ENCODE measurements at places on chromosomes 4 and X.

- no peak for DNase-seq
These were observed 8.8 kb upstream of the XIAP start for GRCh38 chrX:123851079-123851478.

- DNase-seq: no peak
These were observed 167.2 kb downstream of the CEP135 start for GRCh38 chr4:56115898-56116297.

DNA sequence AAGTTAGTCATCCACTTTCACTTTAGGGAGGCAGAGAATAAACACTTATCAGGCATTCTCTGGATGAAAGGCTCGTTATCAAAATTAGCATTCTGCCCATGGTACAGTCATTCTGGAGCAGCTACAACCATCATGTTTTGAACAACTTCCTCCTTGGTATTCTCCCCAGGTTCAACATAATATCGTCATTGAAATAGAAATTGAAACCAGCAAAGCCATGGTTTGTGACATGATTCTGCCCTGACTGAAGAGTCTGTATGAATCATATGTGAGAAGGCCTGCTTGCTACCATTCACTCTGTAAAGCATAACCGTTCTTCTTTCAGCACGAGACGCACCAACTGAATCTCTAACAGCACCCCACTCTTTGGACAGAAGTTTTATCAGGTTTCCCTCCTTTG is 127.5 kb upstream of the RADX start:
- DNase-seq: no peak

- DNase-seq: no peak
These were observed 842.1 kb upstream of the INTU start for GRCh38 chr4:126790633-126791032.

DNA sequence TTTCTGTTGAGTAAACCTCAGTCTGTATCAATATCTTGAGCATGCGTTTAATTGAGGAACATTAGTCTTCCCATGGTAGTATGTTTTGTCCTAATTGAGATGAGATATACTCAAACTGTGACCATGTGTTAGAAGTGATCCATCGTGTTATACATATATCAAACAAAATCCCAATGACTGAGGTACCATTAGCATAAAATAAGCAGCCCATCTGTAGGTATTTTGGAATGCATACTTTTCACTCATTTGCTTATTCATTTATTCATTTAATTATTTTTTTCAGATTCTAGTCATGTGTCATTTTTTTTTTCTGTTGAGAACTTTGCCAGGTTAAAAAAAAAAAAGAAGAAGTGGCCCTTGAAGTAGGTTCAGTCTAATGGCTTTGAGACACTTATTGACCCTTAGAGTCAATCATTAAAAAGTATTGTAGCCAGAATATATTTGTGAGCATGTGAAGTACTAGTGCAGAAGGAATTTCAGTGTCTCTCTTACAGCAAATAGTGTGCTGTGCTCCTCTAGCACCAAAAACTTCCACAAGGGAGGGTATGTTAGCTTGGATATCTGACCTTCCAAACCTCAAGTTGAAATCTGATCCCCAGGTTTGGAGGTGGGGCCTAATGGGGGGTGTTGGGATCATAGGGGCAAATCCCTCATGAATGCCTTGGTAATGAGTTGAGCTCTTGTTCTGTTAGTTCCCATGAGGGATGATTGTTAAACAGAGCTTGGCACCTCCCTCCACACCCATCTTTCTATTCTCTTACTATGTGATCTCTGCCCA is 130.8 kb upstream of the NPY2R start:
- DNase-seq: no peak

DNA sequence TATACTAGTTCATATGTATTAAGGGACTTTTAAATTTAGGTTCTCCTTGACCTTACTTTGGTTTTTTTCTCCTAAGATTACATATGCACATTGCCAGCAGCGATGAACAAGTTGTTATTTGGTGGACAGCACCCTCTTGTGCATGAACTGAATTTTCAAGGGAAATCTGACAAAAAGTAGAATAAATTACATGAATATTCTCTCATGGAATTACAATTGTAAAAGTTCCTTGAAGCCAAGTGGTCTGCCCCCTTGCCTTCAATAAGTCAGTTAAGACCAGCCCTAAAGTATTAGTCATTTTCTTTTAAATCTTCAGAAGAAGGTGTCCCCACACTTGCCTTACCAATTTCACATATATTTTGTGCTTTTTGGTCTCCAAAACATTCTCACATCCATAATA is 30.7 kb upstream of the SMARCA5 start:
- no peak for DNase-seq

- DNase-seq: no peak
These were observed 2.8 kb downstream of the SOD3 start for GRCh38 chr4:24798036-24798610.
